Smooth muscle cell of the umbilical artery (primary cell): ENCODE measurements at places on chromosomes 7 and 10. TPM values are rescaled to one million over a fixed set of nuclear protein-coding genes. Genes with fewer than 3 reads are reported as not detected.

ITIH5 gene
- 0.05 and 0.30 TPM in 2 replicates for total RNA-seq

ARMC3 gene
- total RNA-seq = not detected in 2 replicates

HDAC9 gene
- total RNA-seq = 3.3 and 18.0 TPM in 2 replicates

PCDH15 gene
- under 0.01 and 0.05 TPM in 2 replicates for total RNA-seq

SKIDA1 gene
- total RNA-seq = 0.30 and 0.42 TPM in 2 replicates

ZNF786 gene
- 5.3 and 8.2 TPM in 2 replicates for total RNA-seq

CYP26C1 gene
- 0.09 TPM in 1 of 2 replicates, not detected in the other for total RNA-seq

CFAP69 gene
- 5.0 and 5.3 TPM in 2 replicates for total RNA-seq

GALNT17 gene
- not detected in 2 replicates for total RNA-seq
